ENCODE measurements at places on chromosomes 1 and 21. TPM values are rescaled to one million over a fixed set of nuclear protein-coding genes. Genes with fewer than 3 reads are reported as not detected.

CFHR3 gene
- 0.22 TPM for total RNA-seq

KRTAP21-2 gene
- not detected for total RNA-seq

SHISA4 gene
- 26.5 TPM for total RNA-seq

ARHGEF16 gene
- 2.3 TPM for total RNA-seq

SLAMF7 gene
- 0.22 TPM for total RNA-seq

CHIA gene
- not detected for total RNA-seq

KLF17 gene
- total RNA-seq = not detected

SYDE2 gene
- 25.1 TPM for total RNA-seq

LCE1E gene
- not detected for total RNA-seq

NID1 gene
- total RNA-seq = 143 TPM

FAM163A gene
- 1.3 TPM for total RNA-seq

ATP1A2 gene
- total RNA-seq = 50.0 TPM

LRRC39 gene
- total RNA-seq = 68.0 TPM

NBPF15 gene
- 40.8 TPM for total RNA-seq

CD247 gene
- 0.77 TPM for total RNA-seq

FBXO44 gene
- 22.0 TPM for total RNA-seq

FLG2 gene
- 0.88 TPM for total RNA-seq

AKNAD1 gene
- total RNA-seq = 0.16 TPM

ANGPTL7 gene
- total RNA-seq = 33.2 TPM

NADK gene
- total RNA-seq = 37.2 TPM

C1orf116 gene
- total RNA-seq = 2.9 TPM

OR2T2 gene
- total RNA-seq = not detected

NTRK1 gene
- total RNA-seq = 3.4 TPM

DMRTA2 gene
- 3.1 TPM for total RNA-seq

Data from camera-type eye (tissue), 1 donor.